Cortex of kidney (tissue), 1 donor: ENCODE measurements at places on chromosomes 2 and 18.

- no peak for DNase-seq
Measured at GRCh38 chr2:11622611-11623010, 47.4 kb downstream of the NTSR2 start.

DNA sequence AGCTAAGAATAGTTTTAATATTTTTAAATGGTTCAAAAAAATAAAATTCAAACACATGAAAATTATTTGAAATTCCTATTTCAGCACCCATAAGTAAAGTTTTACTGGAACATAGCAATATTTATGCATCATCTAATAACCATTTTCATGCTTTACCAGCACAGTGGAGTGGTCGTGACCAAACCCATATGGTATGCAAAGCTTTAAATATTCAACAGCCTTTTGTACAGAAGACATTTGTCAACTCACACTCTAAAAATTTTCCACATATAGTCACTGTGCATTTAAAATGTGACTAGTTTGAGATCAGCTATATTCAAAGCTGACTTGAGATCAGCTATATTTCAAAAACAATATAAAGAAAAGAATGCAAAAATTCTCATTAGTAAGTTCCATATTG is 46.2 kb downstream of the PUM2 start:
- DNase-seq = no peak

GRCh38 chr2:61898810-61899209 is 6.7 kb upstream of the COMMD1 start:
- DNase-seq = no peak

DNA sequence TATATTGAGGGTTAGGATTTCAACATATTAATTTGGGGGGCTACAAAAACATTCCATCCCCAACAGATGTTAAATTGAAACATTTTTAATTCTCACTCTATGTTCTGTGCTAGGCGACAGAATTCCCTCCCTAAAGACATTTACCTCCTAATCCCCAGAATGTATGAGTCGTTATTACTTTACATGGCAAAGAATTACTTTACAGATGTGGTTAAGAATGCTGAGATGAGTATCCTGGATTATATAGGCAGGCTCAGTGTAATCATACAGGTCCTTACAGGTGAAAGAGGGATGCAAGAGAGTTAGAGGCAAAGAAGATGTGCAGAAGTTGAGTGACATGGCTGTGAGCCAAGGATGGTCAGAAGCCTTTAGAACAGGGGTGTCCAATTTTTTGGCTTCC is 974.1 kb upstream of the ACVR2A start:
- no peak for DNase-seq

GRCh38 chr2:8606226-8606625 is 75.6 kb upstream of the ID2 start:
- no peak for DNase-seq

- no peak for DNase-seq
Measured at GRCh38 chr2:52128081-52128480, 1096.1 kb upstream of the NRXN1 start.

GRCh38 chr2:157857881-157858280 is 18.2 kb downstream of the ACVR1 start:
- no peak for DNase-seq

- no peak for DNase-seq
Measured at GRCh38 chr2:195636890-195637289, 20.1 kb upstream of the SLC39A10 start.

DNA sequence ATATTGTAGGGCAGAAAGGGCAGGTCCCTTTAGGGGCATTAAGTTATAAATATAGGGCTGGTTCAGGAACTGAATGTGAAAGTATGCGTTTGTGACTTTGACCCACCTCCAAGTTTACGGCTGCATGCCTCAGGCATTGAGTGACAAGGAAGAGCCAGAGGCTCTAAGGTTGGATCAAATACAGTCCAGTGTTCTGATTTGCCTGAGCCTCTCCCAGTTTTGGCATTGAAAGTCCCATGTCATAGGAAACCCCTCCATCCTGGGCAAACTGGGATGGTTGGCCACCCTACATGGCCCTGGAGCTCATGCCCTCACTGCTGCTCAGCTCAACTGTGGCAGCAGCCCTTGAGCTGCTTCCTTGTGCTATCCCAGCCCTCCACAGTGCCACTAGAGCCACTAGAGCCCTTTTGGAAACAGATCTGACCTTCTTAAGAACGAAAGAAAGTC is 29.9 kb downstream of the HK2 start:
- DNase-seq = no peak

DNA sequence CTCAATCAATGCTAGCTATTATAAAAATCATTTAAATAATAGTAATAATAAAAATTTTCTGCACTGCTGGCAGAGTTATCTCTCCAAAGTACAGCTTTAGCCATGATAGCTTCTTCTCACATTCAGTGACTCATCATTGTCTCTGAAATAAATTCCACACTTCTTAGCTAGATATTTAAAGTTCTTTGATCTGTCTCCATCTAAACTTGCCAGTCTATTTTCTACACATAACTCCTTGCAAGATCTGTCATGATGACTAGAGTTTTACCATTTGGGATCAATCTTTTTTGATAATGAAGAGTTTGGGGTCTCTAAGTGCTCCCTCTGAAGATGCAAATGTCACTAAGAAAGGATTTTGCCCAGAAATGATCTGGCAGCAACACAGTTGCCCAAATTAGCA is 155.4 kb upstream of the LHCGR start:
- DNase-seq = no peak

- DNase-seq = no peak
Measured at GRCh38 chr2:20421988-20422370, 24.9 kb upstream of the RHOB start.

DNA sequence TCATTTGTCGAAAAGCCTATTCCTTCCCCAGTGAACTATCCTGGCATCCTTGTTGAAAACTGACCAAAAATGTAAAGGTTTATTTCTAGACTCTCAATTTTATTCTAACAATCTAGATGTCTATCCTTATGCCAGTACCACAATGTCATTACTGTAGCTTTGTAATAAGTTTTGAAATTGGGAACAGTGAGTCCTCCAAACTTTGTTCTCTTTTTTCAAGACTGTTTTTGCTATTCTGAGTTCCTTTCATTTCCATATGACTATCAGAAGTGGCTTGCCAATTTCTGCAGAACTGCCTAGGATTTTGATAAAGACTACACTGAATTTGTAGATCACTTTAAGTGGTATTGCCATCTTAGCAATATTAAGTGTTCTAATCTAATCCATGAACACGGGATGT is 9.7 kb downstream of the STARD7 start:
- no peak for DNase-seq

DNA sequence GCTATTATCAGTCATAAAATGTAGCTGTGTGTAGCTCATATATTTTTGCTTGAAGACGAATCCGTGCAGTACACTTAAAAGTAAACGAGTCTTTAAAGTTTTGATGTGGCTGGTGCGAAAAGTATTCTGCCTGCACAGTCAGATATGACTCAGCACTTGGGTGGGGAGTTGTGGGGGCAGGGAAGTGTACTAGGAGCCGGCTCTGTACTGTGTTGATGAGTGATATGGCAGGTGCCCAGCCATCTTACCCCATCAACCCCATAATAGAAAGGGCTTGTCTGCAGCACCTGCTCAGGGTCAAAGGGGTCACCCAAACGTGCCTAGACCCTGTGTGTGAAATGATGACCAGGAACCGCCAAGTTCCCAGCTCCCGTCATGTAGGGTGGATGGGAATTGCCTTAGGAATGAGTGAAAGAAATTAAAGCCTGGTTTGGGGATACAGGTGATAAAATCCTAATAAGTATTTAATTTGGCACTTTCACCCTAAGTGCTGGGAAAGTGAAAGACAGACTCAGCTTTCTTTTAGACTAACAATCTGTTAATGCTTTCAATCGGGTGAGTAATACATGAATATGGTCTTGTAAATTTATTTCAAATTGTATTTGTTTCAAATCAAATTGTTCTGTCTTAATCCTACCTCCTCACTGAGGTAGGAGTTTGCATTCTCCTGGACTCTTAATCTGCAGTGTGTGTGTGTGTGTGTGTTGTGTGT is 48.0 kb downstream of the BCL2L11 start:
- no peak for DNase-seq

- no peak for DNase-seq
Measured at GRCh38 chr2:96918754-96919550, 49.1 kb upstream of the SEMA4C start.
